Fibroblast of skin of abdomen (primary cell): ENCODE measurements at places on chromosomes 6 and 20.

DNA sequence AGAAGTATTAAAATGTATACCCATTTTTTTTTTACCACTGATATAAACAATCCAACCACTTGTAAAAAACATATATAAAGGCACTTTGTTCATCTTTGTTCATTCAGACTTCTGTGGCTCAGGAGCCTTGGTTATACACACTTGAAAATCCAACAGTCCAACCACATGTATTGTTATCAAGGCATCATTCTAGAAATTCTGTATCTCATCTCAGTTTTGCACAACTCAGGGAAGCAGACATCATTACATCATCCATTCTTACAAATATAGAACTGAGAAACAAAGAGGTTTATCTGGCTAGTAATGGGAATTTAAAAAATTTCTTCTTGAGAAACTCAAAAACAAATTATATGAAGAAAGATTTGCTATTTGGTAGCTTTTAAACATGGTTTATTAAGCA, 88.1 kb downstream of the HMGCLL1 start:
- no peak for DNase-seq

GRCh38 chr20:12679447-12679846, 329.3 kb upstream of the SPTLC3 start:
- no peak for DNase-seq

DNA sequence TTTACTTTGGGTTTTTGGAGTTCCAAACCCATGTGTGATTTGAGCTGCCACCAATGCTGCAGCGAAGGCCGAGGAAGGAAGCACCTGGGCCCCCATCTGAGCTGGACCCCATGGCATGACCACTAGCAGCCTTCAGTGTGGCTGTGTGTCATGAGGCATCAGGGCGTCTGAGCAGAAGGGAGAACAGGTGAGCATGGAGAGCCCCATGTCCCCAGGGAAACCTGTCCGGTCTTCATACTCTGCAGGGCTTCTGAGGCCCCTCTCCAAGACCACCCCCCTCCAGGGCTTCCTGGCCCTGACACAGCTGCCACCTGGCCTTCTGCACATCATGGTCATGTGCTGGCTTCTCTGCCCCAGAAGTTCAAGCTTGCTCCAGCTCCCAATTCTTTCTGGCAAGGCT, 169.1 kb upstream of the CST7 start:
- no peak for DNase-seq

DNA sequence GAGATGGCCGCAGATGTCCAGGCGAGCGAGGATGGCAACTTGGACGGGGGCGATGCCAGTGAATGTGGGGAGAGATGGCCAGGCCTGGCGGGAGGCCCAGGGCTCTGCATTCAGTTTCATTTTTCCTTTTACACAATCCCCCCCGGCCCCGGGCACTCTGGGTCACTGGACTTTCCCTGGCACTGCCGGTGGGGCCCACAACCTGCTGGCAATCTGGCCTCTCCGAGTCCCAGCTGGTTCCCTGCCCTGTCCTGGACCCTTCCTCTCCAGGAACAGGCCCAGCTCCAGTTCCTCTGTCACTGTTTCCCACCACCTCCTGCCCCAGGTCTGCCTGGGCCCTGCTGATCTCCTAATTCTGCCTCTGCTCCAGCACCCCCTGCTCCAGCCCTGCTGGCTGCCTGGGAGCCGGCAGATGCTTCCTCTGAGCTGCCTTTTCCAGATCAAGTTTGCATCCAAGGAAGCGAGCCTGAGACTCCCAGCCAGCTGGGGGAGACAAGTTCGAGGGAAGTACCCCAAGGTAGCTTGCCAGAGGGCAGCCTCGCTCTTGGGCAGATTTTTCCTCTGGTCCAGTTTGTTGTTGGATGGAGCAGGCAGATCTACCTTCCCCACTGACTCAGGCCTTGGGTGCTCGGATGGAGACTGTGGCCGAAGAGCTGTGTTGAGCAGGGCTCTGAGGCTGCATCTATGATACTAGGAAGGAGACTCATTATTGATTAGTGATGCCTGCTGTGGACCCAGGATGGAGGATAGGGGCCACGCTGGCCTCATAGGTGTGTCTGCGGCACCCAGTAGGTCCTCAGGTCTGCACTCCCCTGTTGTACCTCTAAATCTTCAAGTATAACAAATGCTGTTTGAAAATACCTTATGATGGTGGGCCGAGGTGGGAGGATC, 83.2 kb downstream of the CEBPB start:
- DNase-seq = no peak

DNA sequence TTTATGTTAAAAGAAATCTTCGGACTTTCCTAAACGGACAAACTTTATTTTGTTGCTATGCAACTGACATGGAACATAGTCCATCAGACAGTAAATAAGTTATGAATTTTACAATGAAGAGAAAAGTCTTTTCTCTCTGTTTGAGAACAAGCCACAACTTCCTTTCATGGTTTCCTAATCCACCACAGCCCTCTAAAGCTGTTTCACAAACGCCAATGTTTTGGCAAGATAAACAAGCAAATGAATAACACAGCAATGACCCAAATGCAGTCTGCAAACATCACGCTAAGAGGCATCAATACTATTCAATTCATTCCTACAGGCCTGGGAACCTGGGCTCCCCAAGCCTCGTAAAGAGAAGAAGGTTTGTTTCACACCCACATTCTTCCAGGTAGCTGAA, 60.4 kb downstream of the HAO1 start:
- DNase-seq = peak; percentile 3

DNA sequence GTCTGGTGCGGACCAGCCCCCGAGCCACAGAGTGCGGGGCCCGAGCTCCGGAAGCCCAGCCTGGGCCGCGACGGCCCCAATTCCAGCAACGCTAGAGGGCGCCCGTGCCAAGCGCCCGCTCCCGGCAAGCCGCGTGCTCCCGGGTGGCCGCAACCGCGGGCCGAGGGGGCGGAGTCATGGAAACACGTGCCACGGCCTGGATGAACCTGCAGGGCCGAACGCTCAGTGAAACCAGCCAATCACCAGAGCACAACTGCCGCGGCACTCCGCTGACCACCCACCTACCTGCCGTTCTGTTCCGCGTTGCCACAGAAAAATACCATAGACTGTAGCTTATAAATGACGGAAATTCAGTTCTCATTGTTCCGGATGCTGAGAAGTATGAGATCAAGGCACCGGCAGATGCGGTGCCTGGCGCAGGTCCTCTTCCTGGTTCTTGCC, 85.7 kb upstream of the FOXC1 start:
- DNase-seq = peak; percentile 67

GRCh38 chr20:36854348-36855240, 21.3 kb upstream of the TLDC2 start:
- no peak for DNase-seq

GRCh38 chr6:132526461-132526860, 11.6 kb upstream of the TAAR9 start:
- DNase-seq = no peak

- DNase-seq = peak; percentile 16
Observed at GRCh38 chr20:20237093-20237959, 130.6 kb upstream of the INSM1 start.

- DNase-seq = no peak
Observed at GRCh38 chr6:79941489-79942151, 5.7 kb downstream of the ELOVL4 start.

DNA sequence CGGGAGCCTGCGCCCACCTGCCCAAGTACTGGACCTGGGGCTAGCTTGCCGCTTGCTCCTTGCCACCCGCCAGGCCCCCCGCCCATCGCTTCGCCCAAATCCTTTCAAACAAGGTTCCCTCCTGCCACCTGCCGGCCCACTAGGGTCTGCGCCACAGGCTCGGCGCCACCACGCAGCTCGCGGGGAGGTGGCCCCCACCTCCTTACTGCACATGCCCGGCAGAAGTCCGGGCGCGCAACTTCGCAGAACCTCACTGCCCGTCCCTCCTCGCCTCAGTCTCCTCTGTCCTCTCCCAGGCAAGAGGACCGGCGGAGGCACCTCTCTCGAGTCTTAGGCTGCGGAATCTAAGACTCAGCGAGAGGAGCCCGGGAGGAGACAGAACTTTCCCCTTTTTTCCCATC, 11.2 kb downstream of the GNAS-AS1 start:
- no peak for DNase-seq

- DNase-seq = no peak
Observed at GRCh38 chr20:51318058-51318949, 224.2 kb downstream of the NFATC2 start.

DNA sequence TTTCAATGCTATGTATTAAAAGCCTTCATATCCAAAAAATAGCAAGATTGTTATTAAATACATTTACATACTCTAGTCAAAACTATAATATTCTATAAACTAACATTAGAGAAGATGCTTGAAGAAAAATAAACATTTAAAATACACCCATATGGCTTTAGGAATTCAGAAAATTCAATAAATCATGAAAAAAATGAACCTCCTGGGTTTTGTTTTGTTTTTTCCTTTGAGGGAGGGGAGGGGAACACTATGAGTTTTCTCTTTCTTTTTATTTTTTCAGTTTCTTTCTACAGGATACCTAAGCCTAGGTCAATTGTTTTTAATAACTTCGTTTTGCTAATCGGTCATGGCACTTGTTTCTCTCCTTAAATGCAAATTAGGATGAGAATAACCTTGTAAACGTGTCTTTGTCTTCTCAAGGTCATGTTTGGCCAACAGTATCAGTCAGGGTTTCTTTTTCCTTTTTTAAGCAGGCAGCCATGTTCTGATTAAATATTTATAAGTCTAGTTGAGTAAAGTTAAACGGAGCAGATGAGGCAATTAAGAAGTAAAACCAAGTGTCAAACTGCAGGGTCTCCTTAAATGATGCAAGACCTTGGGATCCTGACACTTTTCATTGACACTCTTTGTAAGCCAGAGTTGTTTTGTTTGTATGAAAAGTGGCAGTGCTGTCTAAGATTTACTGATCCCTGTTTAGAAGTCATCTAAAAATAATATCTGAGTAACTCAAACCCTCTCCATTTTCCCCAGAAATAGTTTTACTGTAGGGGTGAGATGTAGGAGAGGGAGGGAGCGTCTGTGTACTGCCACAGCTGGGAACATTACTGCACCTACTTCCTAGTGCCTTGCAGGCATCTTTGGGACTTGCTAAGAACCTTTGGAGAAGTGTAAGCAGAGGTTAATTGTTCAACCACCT, 392.3 kb downstream of the PLCB1 start:
- DNase-seq = no peak

- no peak for DNase-seq
Observed at GRCh38 chr6:18368277-18369105, 18.7 kb upstream of the RNF144B start.

GRCh38 chr6:3510178-3510577, 53.3 kb upstream of the SLC22A23 start:
- DNase-seq = no peak

DNA sequence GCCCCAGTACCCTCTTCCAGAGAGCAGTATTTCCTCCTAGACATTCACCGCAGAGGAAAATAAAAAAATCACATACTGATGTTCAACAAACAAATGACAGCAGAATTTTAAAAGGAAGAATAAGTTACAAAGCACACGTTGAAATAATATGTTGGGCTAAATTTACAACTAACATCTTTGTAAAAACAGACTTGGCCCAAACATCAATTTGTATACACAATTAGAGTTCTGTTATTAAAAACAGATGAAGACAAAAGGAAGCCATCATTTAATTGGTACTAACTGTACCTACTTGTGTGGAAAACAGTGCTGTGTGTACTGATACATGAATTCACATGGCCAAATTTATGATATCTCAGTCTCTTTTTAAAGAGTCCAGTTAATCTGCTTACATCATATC, 46.3 kb downstream of the KIF6 start:
- no peak for DNase-seq

- peak; percentile 76 for DNase-seq
Observed at GRCh38 chr6:120348926-120349325, 985.4 kb downstream of the TBC1D32 start.

DNA sequence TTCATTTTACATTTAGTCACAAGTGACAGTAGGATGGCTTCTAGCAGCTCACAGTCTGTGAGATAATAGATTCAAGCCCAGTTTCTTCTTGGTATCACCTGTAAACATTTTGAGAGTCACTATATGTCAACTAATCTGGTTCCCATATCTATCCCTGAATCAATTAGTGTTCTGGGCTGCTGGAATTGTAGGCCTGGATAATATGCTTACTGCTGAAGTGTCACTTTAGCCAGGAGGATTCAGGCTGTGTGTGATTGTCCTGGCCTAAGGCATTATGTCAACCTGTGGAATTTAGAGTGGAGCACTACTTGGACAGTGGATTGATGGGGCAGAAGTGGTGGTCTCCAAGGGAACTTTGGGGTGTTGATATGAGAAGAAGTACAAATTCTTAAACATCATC, 1071.8 kb upstream of the CITED2 start:
- no peak for DNase-seq

GRCh38 chr6:137320271-137320670, 101.1 kb upstream of the IFNGR1 start:
- DNase-seq = no peak

DNA sequence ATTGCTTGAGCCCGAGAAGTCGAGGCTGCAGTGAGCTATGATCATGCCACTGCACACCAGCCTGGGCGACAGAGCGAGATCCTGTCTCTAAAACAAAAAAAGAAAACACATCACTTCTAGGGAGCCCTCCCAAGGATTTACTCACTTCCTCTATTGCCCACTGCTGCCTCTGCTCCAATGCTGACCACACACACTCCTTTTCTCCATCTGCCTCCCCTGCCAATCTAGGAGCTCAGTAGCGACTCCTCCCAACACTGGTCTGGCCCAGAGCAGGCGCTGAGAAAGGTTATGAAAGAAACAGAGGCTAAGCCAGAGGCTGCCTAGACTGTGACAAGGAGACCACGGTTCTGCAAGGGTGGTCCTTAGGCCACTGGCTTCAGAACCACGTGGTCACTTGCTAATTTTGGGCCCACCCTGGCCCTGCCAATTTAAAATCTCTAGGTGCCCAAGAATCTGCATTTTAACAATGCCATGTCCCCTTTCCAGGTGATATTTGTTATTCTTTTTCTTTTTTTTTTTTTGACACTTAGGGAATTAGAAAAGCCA, 1.3 kb upstream of the E2F1 start:
- DNase-seq = no peak

DNA sequence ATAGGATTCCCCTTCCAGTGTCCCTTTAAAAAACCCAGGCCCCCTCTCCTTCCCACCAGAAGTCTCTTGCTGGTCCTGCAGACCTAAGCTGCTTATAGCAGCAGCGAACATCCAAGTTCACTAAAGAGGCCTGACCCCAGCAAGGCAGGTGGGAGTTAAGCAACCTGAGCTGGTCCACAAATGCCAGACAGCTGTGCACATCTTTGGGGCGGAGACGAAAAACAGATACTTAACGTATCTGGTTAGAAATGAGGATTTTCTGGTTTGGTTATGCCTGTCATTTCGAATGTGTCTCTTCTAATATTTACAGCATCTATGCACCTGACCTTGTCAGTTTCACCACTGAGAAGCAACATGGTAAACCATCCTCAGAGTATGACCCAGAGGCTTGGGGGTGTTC, 87.8 kb downstream of the SLC2A10 start:
- DNase-seq = no peak

GRCh38 chr6:40891686-40892085, 147.3 kb downstream of the UNC5CL start:
- no peak for DNase-seq

DNA sequence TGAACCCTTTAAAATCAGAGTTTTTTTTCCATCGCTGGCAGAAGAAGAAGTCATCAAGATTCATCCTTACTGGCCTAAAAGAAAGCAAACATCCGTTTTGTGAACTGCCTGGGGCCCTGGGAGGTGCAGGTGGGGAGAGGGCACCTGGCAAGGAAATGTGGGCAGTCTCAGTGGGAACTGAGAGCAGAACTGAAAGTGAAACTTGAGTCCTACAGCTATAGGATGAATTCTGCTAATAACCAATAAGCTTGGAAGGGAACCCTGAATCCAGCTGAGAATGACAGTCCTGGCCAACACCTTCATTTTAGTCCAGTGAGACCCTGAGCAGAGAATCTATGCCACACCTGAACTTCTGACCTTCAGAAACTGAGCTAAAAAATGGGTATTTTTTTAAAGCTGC, 130.1 kb upstream of the ASCC3 start:
- DNase-seq = no peak

- DNase-seq = no peak
Observed at GRCh38 chr6:128494440-128494839, 26.0 kb downstream of the PTPRK start.
